ENCODE measurements at places on chromosomes 11 and 22. TPM values are rescaled to one million over a fixed set of nuclear protein-coding genes. Genes with fewer than 3 reads are reported as not detected.

Gene GGTLC2
- not detected for total RNA-seq

DNA sequence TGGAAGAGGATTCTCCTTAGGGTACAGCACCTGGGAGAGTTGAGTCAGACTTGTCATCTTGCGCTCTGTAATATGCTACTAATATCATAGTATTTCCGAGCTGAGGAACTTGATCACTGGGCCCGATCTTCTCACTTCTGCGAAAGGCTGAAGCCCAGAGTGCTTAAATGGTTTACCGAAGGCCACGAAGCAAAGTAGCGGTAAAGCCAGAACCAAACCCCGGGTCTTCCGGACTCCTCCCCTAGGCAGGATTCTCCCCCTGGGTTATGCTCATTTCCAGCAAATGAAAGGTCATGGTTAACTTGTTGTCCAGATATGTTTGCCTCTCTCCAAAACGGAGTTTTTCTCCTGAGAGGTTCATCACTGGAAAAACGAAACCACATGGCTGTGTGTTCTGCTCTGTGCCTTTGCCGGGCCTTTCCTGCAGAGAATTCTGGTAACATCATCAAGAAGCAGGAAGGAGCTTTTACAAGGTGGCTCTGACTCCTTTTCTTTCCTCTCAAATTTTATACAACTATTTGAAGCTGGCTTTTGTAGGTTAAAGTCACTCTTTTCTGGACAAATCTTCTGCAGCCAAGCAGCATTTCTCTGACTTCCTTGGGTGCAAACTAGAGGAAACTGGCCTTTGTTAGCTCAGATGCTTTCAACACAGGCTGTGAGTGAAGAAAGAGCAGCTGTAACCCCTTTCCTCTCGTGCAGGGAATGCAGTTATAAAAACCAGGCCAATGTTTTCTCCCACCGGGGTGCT lies 35.5 kb downstream of the UBASH3B start:
- DNase-seq, result peak; percentile 69

- DNase-seq, result no peak
These were observed 5.7 kb upstream of the AMBRA1 start for GRCh38 chr11:46599340-46600193.

DNA sequence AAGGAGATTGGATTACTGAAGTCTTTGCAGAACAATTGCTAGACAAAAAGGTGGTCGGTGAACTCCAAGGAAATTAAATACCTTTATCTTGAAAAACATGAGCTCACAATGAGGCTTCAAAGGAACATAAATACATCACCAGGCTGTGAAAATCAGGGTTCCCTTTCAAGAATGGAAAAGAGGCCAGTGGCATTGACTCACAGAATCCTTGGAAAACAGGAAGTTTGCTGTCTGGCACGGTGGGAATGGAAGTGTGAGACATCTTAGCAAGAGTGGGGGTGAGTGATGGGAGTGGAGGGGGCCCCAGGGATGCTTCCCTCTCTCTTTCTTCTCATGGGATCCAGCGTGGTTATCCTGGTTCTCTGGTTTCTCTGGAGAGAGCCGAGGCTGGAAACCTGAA lies 48.9 kb upstream of the TBCEL start:
- no peak for DNase-seq

DNA sequence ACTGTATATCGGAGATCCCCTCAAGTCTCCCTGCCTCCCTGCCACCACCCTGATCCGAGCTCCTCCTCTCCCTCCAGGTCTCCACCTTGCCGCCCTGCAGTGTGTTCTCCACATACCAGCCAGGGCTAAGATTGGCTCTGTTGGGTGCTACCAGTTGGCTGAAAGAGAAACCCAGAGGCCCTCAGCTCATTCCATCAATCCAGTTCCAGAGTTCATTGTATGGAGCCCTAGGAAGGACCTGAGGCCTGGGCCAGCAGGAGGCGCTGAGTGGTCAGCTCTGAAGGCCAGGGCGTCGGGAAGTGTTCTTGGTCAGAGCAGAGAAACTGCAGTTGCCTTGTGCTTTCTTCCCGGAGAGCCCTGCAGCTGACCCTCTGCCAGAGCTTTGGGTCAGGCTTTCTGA lies 2.2 kb upstream of the TOP3B start:
- peak; percentile 44 for DNase-seq

DNA sequence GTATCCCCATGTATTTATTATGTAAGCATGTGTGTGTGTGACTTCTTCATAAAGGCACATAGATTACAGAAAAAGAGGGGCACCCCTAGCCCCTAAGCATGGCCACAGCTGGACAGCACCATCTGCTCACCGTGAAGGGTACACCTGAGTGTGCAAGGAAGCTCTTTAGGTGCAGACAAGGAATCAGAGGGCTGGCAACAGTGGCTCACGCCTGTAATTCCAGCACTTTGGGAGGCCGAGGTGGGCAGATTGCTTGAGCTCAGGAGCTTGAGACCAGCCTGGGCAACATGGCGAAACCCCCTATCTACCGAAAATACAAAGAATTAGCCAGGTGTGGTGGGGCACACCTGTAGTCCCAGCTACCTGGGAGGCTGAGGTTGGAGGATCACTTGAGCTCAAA lies 56.3 kb downstream of the DGCR2 start:
- no peak for DNase-seq

DNA sequence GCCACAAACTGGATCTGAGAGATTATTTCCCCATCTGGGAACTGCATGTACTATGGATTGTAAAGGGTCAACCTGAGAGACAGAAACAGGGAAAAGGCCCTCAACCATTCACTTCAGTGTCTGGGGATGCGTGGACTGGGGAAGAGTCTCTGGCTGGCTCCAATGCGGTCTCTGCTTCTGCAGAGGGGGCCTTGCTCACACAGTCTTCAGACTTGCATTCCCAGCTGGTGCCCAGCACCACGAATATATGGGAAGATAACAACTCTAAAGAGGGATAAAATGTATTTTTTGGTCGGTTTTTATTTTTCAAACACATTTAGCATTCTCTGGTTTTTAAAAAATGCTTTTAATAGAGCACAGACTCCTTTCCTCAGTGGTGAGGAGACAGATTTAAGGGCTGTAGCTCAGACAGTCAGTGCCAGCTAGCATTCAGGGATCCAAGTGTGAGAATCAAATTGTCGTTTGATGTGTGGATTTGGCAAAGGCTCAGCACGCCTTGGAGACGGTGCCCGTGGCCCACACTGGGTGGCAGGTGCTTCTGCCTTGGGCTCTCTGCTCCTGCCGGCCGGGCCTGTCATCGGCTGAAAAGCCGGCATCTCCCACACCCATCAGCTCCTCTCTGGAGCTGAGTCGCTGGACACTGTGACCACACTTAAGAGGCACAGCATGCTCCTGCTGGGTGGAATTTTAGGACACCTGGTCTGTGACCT lies 8.0 kb upstream of the EFCAB6 start:
- DNase-seq, result no peak

DNA sequence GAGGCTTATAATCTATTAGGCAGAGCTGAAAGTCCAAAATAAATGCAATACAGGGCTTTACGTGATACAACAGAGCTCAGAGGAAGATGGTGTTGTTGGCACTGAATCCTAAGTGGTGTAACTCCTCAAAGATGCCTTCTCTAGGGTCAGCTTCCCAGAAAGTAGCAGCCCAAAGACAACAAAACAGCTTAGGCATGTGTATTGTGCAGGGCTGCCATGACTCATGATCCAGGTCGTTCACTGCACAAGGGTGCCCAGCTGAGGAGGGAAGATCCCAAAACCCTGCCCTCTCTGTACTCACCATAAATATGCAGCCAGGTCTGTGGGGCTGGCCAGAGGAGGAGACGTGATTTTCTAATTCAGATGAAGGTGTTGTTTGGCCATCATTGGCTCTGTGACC lies 59.4 kb upstream of the NNMT start:
- DNase-seq, result peak; percentile 27

Gene MMP27
- not detected for total RNA-seq

DNA sequence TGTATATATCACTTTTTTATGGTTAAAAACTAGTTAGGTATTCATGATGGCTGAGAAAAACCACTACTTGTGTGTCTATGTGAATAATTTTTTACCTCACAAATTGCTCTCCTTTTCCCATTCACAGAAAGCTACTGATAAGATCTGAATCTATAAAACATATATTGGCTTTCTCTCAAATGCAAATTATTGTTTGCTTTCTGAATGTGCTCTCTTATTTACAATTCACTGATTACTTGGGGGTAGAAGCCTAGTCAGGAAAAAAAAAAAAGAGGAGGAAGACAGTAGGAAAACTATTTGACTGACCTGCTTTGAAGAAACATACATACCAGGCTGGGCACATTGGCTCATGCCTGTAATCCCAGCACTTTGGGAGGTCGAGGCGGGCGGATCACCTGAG lies 20.5 kb downstream of the PGM2L1 start:
- DNase-seq, result no peak

GRCh38 chr11:62393061-62393611 lies 25.7 kb upstream of the SCGB1A1 start:
- DNase-seq, result peak; percentile 9

DNA sequence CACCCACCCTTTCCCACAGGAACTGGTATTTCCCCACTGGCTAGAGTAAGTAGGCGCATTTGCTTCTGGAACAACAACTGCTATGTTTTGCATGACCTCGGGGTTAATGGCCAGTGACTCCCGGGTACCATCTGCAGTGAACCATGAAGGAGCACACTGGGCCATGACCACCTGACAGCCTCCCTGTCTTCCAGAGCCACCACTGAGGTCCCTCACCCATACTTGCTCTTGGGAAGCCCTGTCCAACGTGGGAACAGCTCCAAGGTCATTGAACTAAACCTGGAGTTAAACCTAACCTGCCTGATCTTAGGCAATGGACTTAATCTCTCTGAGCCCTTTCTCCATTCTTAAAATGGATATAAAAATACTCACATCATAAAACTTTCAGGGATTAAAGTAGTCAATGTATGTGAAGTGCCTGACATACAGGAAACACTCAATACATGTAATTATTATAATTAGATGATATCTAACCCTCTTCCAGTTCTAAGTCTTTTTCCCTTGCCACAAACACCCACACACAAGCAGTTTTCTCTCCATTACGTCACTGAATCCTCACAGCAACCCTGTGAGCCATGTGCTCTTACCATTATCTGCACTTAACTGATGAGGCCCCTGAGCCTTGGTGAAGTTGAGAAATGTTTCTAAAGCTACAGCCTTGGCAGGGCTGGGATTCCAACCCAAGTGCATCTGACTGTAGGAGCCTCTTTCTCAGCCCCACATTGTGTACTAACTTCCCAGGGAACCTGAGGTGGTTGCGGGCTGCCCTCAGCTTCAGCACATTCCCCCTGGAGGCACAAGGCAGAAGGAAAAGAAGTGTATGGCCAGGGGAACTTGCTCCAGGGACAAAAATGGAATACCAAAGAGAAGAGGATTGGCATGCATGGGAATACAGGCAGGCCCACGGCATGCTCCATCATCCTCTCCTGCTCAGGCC lies 74.5 kb upstream of the NCAM1 start:
- peak; percentile 27 for DNase-seq

DNA sequence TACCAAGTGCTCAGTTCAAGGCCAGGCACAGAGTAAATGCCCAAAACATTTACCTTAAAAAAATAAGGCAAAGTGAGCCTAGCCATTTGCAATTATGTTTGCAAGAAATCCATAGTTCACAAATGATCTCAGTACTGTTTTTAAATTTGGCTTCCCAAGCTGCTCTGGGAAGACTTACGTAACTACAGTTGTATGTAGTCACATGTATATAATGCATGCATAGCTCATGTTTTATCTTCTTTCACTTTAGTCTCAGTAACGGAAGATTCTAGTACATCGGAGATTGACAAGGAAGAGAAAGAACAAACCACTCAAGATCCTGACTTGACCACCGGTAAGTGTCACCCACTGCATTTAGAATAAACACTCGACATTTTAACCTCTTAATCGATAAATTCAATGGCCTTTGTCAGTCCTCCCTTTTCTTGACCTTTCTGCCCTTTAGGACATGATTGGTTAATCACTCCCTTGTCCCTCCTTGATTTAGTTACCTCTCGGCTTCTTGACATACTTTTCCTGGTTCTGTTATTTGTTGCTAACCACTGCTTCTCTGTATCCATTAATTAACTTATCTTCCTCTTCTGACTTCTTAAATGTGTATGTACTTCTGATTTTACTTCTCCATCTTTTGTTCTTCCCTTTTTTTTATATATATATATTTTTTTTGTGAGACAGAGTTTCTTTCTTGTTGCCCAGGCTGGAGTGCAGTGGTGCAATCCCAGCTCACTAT lies 18.0 kb upstream of the JHY start:
- no peak for DNase-seq

Gene MRGPRF
- total RNA-seq, result 25.3 TPM

Gene CATSPERZ
- not detected for total RNA-seq

GRCh38 chr22:25656724-25657123 lies 85.3 kb upstream of the MYO18B start:
- DNase-seq, result no peak

Gene OR4A16
- not detected for total RNA-seq

GRCh38 chr22:29842740-29843139 lies 4.7 kb upstream of the ASCC2 start:
- peak; percentile 96 for DNase-seq

Gene MMP1
- 53.2 TPM for total RNA-seq

DNA sequence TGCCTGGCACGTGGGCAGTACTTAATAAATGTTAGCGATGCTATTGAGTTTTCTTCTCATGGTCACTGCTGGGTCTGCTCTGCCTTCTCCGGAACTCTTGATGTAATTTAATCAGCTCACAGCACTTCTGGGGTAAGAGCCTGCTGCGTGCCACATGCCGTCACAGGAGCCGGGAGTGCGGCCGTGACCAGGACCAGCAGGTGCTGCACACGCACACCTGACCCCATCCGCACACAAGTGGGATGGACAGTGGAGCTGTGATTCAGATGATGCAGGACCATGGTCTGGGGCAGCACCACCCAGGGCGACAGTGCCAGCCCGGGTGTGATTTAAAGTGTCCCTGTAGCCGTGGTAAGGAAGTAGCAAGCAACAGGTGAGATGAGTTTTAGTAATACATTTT lies 61.2 kb downstream of the TBC1D22A start:
- no peak for DNase-seq

DNA sequence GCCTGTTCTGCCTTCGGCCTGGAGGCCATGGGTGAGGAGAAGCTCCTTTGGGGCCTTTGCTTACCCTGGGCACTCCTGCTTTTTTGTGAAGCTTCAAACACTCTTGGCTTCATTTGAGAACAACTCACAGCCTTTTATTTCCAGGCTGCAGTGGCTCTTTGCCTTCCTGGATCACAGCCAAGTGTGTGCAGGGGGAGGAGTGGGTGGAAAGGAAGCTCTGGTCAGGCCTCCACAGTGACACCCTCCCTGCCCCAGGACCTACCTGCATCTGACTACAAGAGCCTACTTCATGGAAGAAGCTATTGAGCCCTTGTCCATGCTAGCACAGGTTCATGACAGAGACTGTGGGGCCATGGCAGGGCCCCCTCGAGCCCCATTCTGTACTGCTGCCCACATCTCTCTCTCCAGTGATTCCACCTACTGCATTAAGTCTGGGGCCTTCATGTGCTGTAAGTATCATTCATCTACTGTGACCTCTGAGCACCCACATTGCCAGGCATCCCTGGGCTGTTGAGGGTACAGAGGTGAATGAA lies 52.3 kb downstream of the GAB4 start:
- DNase-seq, result no peak

- DNase-seq, result peak; percentile 83
These were observed 3.0 kb upstream of the GTSE1 start for GRCh38 chr22:46293577-46294260.

Data from GM23248 (cell line).